Activated naive CD4-positive, alpha-beta T cell treated with anti-CD3 and anti-CD28 coated beads, Interleukin-2, amount 10 ng/mL, durations not matched to agents 7 days and 5 days (primary cell): ENCODE measurements at places on chromosomes 1 and 21.
A peak's percentile ranks its signal among the peaks of the same experiment; 100 is the strongest.

DNA sequence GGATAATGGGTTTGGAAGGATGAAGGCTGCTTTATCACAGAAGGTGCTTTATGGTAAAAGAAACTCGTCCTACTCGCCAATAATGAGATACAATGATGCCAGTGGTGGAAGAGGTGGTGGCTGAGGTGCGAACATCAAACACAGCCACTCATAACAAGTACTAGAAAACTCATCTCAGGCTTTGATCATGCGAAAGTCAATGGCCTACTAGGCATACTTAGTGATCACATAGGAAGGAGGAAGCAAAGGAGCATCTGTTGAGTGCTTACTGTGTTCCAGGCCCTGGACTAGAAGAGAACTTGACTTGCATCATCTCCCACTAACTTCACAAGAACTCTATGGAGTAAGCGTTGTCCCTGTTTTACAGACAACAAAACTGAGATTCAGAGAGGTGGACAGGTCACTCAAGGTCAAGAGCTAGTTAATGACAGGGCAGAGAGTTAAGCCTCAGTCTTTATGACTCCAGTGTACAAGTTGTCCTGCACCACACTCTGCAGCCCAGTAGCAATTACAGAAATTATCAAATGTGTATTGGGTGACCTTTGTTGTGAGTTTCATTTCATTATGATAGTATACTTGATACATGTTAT lies 33.6 kb downstream of the RUNX1 start:
- DNase-seq: no peak
- H3K27ac ChIP-seq: no peak overlapping the region
- no peaks in the 10 kb centered on the region for H3K27me3 ChIP-seq
- peaks cover 73% of the 10 kb centered on the region for H3K4me1 ChIP-seq
- no peak overlapping the region for H3K4me3 ChIP-seq

- H3K27me3 ChIP-seq: no peaks in the 10 kb centered on the region
- no peak overlapping the region for H3K4me3 ChIP-seq
- no peaks in the 10 kb centered on the region for H3K4me1 ChIP-seq
- H3K36me3 ChIP-seq: no peaks in the 10 kb centered on the region
- H3K27ac ChIP-seq: no peak overlapping the region
- DNase-seq: no peak
These were observed 13.1 kb upstream of the ZRANB2 start for GRCh38 chr1:71093938-71094337.

- peaks cover 52% of the 10 kb centered on the region for H3K36me3 ChIP-seq
- H3K4me3 ChIP-seq: no peak overlapping the region
- H3K4me1 ChIP-seq: peaks cover 52% of the 10 kb centered on the region
- DNase-seq: no peak
- H3K27ac ChIP-seq: peak overlapping the region; percentile 86
These were observed 29.8 kb downstream of the VPS26C start for GRCh38 chr21:37237346-37237745.

- H3K4me3 ChIP-seq: no peak overlapping the region
- H3K36me3 ChIP-seq: peaks cover 5% of the 10 kb centered on the region
- peak overlapping the region; percentile 85 for H3K27ac ChIP-seq
- DNase-seq: peak; percentile 56
These were observed 12.2 kb downstream of the TXNIP start for GRCh38 chr1:145983960-145984830.

DNA sequence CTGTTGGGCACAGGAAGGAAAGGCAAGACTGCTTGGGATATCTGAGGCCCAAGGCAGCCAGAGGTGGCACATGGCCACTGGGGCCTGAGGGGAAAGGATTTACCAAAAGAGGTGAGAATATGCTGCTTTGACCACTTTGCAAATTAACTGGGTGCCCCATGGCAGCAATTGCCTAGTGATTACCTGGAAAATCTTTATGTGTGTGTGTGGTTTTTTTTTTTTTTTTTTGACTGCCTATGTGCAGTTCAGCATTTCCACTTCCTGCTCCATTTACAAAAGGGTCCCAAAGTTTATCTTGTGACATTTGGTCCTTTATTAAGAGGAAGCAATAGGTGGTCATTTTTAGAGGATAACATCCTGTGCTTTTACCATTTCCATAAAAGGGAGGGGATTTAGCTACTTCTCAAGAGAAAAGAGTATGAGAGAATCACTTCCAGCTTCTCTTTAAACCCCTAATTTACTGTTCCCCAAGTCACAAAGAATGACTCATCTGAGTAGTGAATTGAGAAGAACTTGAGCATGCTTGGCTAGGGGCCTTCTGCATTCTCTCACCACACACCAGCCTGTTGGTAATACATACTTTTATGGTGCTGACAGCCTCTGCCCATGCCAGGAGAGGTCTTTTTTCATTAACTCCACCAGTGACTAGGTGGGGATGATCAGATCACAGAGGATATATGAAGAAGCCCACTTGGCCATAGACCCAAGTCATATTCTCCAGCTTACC lies 52.1 kb downstream of the SYDE2 start:
- DNase-seq: no peak
- no peaks in the 10 kb centered on the region for H3K27me3 ChIP-seq
- H3K36me3 ChIP-seq: no peaks in the 10 kb centered on the region
- H3K4me3 ChIP-seq: no peak overlapping the region
- H3K4me1 ChIP-seq: peaks cover 29% of the 10 kb centered on the region

DNA sequence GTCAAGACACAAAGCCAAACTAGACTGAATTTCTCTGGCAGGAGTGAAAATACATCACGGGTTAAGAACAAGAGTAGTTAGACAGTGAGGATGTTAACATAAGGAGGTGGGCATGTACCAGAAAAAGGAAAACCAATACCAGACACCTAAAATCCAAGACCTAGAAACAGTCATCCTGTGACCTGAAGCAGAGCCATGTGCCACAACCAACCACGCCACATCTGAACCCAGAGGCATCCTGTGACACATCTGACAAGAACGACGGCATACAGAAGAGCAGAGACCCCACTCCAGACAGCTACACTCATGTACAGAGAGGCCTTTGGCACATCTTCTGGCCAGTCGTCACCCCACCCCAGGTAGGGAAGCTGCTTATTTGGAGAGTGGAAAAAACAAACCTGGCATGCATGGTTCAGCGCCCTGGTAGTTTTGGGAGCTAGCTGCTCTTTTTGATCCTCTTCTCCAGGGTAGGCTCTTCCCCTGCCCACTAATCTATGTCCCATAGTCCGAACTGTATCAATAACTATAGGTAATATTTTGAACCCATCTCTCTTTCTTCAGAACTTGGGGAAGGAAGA lies 72.1 kb downstream of the SLC45A1 start:
- no peaks in the 10 kb centered on the region for H3K27me3 ChIP-seq
- H3K4me3 ChIP-seq: no peak overlapping the region
- no peak overlapping the region for H3K27ac ChIP-seq
- peaks cover 66% of the 10 kb centered on the region for H3K4me1 ChIP-seq
- DNase-seq: no peak

DNA sequence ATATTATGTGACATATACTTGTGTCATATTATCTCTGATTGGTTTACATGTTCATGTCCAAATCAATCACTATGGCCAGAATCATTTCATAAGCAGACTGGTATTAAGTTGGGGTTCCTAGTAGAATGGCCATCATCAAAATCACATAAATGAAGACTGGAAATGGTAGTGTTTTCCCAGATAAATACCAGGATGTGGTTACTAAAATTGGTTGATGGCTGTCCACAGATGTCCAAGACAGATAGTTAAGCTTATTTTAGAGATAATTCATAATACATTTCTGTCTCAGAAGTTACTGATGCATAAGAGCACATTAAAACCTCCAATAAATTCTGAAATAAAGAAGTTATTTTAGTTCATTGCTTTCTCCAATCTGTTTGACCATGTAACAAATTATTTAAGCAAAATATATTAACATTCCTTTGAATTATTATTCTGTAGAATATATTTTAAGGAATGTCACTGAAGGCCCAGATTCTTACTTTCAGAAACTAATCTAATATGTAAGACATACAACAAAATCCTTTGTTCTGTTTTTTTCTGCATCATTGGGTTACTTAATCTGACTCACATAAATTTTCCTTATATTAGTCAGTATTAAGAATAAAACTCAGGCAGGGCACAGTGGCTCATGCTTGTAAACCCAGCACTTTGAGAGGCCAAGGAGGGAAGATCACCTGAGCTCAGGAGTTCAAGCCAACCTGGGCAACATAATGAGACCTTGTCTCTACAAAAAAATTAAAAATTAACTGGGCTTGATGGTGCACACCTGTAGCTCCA lies 483.9 kb downstream of the PTPRC start:
- peaks cover 5% of the 10 kb centered on the region for H3K27me3 ChIP-seq
- H3K27ac ChIP-seq: no peak overlapping the region
- H3K4me3 ChIP-seq: no peak overlapping the region
- DNase-seq: no peak

DNA sequence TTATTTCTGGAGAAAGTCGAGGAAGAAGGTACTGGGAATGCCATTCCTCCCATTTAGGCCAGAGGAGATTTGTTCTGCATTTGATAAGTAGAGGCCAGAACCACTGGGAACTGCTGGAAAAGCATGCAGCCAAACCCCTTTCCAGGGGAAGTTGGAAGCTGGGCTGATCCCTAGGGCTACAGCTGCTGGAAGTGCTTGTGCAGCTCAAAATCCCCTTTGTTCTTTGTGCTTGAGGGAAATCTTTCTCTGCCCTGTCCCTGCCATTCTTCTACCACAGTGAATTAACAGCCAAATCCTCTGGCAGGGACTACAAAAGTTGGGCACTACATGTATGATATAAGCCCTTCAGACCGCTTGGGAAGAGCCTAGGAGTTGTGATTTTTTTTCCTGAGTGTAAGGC lies 734.1 kb downstream of the LRRIQ3 start:
- no peak for DNase-seq
- no peaks in the 10 kb centered on the region for H3K36me3 ChIP-seq
- H3K4me1 ChIP-seq: no peaks in the 10 kb centered on the region
- H3K27me3 ChIP-seq: no peaks in the 10 kb centered on the region
- H3K27ac ChIP-seq: no peak overlapping the region
- H3K4me3 ChIP-seq: no peak overlapping the region

- H3K4me3 ChIP-seq: no peak overlapping the region
- no peaks in the 10 kb centered on the region for H3K36me3 ChIP-seq
- no peak for DNase-seq
These were observed 478.9 kb upstream of the VAMP3 start for GRCh38 chr1:7292036-7292681.

GRCh38 chr1:75723989-75724471 lies 479 bp upstream of the ACADM start:
- H3K27me3 ChIP-seq: no peaks in the 10 kb centered on the region
- H3K4me1 ChIP-seq: peaks cover 51% of the 10 kb centered on the region
- H3K36me3 ChIP-seq: peaks cover 10% of the 10 kb centered on the region

- peaks cover 5% of the 10 kb centered on the region for H3K36me3 ChIP-seq
- H3K27me3 ChIP-seq: no peaks in the 10 kb centered on the region
- H3K27ac ChIP-seq: peak overlapping the region; percentile 90
These were observed 43.5 kb upstream of the IL12RB2 start for GRCh38 chr1:67264152-67264551.

GRCh38 chr1:168099337-168099801 lies 37.4 kb downstream of the GPR161 start:
- no peak for DNase-seq
- H3K27me3 ChIP-seq: peaks cover 8% of the 10 kb centered on the region
- H3K36me3 ChIP-seq: no peaks in the 10 kb centered on the region
- H3K4me1 ChIP-seq: no peaks in the 10 kb centered on the region
- H3K27ac ChIP-seq: no peak overlapping the region
- no peak overlapping the region for H3K4me3 ChIP-seq

DNA sequence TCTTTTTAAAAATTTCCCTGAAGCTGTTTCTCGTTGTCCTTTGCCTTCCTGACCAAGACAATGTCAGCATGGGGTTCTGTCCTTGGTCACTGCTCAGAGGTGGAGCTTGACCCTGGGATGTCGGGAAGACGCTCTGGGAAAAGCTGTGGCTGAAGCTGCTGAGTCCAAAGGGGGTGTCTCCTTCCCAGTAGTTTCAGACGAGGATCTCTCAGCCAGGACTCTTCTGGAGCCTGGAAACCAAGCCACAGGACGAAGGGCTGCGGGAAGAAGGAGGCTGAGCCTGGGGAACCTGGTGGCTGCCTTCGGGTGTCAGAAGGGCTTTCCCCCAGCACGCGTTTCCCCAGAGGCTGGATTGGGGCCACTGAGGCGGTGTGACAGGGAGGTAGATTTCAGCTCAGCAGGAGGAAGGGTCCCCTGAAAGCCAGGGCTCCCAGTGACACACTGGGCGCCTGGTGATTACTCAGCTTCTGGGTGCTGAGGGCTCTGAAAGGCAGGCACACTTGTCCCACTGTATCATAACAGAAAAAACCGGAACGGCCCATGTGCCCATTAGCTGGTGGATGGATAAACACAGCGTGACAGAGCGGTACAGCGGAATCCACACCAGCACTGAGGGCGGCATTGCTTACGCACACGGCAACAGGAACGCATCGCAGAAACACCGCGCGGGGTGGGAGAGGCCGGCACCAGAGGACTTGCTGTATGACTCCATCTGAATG lies 5.0 kb upstream of the KRTAP12-1 start:
- H3K27ac ChIP-seq: no peak overlapping the region
- H3K4me1 ChIP-seq: peaks cover 7% of the 10 kb centered on the region
- H3K27me3 ChIP-seq: peaks cover 49% of the 10 kb centered on the region
- no peak overlapping the region for H3K4me3 ChIP-seq

DNA sequence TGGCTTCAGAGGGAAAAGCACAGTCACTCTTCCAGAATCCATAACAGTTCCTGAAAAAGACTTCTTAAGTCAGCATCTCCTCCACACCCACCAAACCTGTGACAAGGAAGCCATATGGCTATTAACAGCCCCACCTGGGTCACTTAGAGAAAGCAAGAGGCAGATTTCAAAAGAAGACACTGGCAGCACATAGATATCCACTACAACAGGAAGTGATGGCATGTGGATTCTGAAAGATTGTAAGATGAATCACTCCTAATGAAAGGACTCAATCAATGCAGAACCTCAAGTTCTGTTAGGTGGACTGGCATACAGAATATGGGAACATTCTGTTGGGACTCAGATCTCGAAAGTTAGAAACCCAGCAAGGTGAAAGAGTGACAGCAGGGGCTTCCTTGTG lies 365.9 kb downstream of the TGFB2 start:
- no peak overlapping the region for H3K4me3 ChIP-seq
- DNase-seq: no peak
- H3K27ac ChIP-seq: no peak overlapping the region
- no peaks in the 10 kb centered on the region for H3K27me3 ChIP-seq
- H3K36me3 ChIP-seq: no peaks in the 10 kb centered on the region

DNA sequence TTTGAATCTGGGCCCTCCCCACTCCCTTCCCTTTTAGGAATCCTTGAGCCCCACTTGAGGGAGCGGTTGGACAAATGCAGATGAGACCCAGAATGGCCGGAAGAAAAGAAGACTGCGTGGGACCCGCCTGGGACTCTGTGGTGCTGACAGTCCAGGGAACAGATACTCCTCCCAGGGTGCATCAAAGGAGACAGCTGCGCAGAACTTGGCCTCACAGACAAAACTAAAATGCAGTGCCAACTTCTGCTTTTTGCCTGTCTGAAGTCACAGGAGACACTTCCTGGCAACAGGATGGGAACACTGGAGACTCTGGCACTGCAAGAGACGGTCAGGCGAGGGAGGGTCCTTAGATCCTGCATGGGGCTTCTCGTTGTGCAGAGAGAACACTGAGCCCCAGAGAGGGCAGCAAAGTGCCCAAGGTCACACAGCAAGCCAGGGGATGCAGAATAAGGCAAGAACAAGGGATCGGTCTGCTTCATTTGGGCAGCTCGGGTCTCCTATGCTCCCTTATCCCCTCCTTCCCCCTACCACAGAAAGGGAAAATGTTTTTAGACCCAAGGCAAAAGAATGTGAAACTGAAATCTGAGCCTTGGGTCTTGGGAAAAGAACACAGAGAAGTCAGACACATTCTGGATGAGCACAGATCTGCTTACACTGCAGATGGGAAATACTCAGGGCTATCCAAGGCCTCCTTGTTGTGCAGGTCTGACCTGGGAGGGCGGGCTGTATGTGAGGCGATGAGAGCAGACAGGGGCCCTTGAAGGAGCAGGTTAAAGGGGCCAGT lies 182.4 kb downstream of the TRABD2B start:
- H3K4me1 ChIP-seq: no peaks in the 10 kb centered on the region
- no peak overlapping the region for H3K27ac ChIP-seq
- H3K4me3 ChIP-seq: no peak overlapping the region
- H3K27me3 ChIP-seq: peaks cover 18% of the 10 kb centered on the region
- H3K36me3 ChIP-seq: no peaks in the 10 kb centered on the region
